ENCODE measurements at places on chromosomes 1 and 21.
A peak's percentile ranks its signal among the peaks of the same experiment; 100 is the strongest.

DNA sequence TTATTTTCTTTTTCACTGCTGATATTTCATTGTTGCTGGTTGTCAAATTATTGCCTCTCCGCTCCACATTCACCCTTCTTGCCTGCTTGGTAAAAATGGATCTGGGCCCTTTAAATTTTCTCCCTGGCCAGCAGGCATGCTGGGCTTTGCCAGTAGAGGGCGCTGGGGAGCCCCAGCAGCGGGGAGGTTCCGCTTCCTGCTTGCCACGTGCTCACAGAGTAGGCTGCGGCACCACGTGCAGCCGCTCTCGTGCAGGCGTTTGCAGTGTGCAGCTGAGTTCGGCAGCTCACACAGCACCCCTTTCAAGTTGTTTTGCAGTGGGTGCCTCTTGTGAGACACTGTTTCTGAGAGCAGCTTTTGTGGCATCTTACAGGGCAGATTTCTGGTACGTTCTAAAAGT lies at the start of gene ACTL8:
ACTL8 (plus strand) TSS at position 214 of the 400 bp plus-strand sequence. CDS start 67,676 bp downstream, outside the sequence.
- DNase-seq, result peak; percentile 27

DNA sequence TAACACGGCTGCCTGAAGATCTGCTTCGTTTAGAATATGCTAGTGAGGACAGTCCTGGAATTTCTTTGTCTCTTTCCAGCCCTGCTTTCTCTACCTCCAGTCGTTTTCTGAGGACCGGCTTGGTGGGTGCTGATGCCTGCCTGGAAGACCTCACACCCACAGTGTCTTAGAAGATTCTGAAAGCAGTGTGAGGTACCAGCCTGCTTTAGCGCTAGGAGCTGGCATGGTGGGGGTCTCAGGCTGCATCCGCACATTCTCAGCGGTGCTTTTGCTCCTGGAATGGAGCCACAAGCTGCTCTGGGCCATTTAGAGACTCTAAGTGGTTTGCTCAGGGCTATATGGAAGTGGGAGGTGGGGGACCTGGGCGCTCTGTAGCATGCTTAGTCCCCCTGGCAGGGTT lies 61.4 kb downstream of the CD247 start:
- no peak for DNase-seq

DNA sequence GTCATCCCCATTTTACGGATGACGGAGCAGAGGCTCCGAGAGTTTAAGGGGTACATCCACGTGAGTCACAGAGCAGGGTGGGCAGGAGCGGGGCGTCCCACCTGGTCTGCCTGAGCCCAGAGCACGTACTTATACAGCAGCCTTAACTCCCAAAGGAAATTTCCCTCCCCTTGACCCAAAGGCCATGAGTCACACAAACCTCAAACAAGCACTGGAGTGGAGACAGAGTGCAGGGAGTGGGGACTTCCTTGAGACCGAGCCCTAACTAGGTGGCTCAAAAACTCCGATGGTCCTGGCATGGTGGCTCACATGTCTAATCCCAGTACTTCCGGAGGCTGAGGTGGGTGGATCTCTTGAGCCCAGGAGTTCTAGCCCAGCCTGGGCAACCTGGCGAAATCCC lies 141.6 kb upstream of the KLHDC7A start:
- DNase-seq, result no peak

DNA sequence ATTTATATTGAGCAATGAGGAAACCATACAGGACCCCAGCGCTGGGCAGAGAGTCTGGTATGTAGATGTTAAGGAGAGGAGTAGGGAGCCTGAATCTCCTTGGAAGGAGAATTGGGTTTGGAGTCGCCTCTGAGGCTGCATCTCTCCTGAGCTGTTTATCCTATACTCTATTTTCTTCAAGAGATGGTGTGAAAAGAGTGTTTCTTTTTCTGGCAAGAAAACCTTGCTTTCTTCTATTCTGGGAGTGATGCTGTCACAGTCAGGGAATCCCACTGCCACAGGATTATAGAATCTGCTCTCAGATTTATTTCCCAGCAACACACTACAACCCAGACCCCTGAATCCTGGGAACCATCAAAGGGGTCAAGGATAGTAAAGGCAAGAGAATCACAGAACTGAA lies 3.3 kb downstream of the LURAP1 start:
- DNase-seq, result no peak

- DNase-seq, result peak; percentile 59
These were observed 51.0 kb downstream of the KCNK2 start for GRCh38 chr1:215133532-215133931.

DNA sequence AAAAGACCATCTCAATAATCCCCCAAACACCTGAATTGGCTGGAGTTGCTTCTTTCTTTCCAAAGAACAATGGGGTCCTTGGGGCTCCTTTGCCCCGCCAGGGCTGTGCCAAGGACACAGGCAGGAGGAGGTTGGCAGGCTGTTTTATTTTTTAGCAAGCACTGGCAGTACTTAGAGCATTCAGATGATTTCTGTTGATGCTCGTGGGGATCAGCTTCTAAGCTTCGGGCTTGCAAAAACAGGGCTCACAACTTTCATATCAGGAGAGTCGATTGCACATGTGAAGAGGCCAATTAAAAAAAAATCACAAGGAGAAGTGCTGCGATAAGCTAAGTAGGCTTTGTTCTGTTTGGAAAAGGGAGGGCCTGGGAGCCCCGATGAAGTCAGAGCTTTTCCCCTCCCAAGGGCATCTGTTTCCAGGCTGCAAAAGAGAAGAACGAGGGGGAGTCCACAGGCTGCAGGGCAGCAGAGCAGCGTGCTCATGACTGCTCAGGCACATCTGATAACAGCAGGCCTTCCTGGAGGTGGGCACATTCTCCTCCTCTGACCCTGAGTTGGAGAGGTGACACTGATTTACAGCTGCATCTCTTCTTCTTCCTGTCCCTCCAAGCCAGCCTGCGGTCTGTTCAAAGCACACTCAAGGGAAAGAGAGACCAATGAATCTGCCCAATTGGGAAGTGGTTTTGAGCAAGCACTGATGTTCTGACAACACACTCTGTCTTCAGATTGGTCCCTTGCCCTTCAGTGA lies 27.3 kb upstream of the BCAR3 start:
- no peak for DNase-seq

DNA sequence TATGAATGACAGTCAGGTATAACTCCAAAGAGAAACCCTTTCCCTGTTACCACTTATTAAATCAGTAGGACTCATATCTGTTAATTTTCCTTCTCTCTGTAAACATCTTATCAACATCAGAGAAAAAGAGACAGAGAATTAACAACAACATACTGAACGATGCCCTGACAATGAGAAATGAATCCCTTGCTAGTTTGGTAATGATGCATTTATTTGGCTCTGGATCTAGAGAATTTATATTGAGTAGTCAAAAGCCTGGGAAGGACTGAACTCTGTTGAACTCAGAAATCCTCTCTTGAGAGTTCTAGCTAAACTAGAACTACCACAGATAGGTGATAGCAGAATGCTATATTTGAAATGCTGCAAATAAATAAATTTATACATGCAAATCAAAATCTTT lies 325.6 kb downstream of the DISC1 start:
- DNase-seq, result no peak

- no peak for DNase-seq
These were observed 92.5 kb upstream of the SIM2 start for GRCh38 chr21:36606287-36606982.

DNA sequence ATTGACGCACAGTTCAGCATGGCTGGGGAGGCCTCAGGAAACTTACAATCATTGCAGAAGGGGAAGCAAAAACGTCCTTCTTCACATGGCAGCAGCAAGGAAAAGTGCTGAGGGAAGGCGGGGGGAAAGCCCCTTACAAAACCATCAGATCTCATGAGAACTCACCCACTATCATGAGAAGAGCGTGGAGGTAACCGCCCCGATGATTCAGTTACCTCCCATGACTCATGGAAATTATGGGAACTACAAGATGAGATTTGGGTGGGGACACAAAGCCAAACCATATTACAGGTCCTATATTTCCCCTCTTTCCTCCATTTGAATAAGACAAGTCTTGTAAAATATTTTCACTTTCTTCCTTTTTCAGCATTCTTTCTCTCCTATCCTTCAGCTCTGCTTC lies 7.7 kb upstream of the TTLL7 start:
- no peak for DNase-seq

- DNase-seq, result no peak
These were observed 255.4 kb downstream of the RGS7 start for GRCh38 chr1:241101622-241102021.

DNA sequence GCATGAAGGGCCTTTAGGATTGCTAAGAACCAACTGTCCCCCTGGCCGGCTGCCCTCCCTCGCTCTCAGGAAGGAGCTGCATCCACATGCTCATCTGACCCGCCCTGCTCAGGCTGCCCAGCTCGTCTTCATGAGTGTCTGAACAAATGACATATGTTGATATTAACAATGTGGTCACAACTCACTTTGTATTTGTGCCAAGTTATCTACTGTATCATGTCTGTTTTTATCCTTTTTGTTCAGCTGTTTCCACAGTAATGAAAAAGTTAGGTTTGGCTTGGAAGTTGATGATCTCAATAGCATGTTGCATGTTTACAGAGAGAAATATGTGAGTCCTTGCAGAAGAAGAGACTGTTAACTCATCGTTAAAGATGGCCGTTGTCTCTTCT lies 75.1 kb downstream of the PHTF1 start:
- no peak for DNase-seq

- DNase-seq, result no peak
These were observed 100.6 kb upstream of the RUNX1 start for GRCh38 chr21:35149698-35150097.

DNA sequence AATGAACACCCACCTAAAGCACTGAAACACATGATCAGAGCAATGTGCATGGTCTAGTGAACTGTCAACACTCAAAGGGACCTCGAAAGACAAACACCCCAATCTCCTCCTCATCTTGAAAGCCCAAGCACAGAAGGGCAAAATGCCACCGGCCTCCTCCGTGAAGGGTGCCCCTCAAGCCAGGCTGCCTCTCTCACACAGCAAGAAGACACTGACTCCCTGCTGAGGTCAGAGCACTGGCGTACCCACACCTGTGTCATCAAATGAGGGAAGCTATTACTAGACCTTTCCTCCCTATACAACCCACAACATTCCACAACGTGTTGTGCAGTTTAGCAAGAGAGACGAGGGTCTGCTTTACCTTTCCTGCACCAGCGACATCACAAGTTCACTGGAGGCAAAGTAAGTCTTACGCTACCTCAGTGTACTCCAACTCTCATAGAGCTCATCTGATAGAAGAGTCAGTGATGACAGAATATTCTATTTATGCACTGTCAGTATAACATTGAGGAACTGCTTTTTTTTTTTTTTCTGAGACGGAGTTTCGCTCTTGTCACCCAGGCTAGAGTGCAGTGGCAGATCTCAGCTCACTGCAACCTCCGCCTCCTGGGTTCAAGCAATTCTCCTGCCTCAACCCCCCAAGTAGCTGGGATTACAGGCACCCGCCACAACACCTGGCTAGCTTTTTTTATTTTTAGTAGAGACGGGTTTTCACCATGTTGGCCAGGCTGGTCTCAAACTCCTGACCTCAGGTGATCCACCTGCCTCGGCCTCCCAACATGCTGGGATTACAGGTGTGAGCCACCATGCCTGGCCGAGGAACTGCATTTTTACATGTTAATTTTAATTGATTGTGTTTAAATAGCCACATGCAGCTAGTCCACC lies 3.3 kb downstream of the SH3BP5L start:
- DNase-seq, result no peak

- peak; percentile 82 for DNase-seq
These were observed 757 bp upstream of the NRIP1 start for GRCh38 chr21:15065392-15066122.

DNA sequence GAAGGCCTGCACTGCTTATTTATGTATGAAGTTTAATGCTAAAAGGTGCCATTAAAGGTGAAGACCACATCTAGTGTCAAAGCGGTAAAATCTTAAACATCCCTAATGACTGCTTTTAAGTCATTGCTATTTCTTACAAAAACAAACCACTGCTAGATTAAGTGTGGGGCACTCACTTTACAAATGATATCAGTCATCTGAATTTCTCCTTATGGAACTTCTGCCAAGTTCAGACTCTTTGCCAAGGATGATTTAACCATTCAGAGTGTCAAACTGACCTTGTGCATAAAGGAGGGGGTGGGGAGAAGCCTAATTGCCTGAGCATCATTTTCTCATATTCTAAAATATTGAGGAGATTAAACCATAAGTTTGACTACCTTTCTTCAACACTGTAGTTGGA lies 271.5 kb downstream of the TGFB2 start:
- DNase-seq, result no peak

- DNase-seq, result no peak
These were observed 232.9 kb upstream of the RUNX1 start for GRCh38 chr21:35281956-35282355.

GRCh38 chr1:10940451-10940804 lies 72.0 kb upstream of the TARDBP start:
- DNase-seq, result no peak

- DNase-seq, result peak; percentile 98
These were observed 43.4 kb downstream of the IGSF5 start for GRCh38 chr21:39788383-39788782.

DNA sequence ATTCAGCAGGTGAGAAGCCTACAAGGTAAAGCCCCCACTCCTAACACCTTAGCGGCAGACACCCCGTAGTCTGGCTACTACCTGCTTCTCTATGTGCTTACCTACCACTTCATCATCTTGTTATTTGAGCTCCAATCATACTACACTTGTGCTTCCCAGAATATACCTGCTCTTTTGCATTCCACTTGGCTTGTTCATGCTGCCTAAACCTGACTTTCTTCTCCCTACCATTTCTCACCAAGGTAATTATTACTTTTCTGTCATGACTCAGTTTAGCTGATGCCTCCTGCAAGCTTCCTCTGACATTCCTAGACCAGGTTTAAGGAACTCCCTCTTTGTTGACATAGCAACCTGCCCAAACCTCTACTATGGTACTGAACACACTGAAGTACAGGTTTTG lies 495.6 kb upstream of the C1orf87 start:
- peak; percentile 15 for DNase-seq

DNA sequence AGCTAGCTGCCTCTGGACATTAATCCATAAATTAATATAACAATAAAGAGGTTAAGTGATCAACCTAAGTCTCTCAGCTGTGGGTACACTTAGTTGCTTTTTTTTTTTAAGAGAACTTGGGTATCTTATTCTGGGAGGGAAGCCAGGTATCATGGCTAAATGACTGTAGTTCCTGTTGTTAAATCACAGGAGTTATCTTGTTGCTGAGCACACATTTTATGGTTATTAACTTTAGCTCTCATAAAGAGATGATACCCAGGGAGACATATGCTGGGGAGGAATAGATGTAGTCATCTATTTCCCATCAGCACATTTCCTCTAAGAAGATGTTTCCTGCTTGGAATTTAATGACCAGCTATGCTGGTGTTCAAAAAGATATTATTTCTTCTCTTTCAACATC lies 227.8 kb downstream of the PTGER3 start:
- DNase-seq, result no peak

GRCh38 chr1:200372885-200373181 lies 37.0 kb downstream of the ZNF281 start:
- no peak for DNase-seq
